Subcutaneous preadipocyte (primary cell): ENCODE measurements at places on chromosomes 16 and 17. TPM values are rescaled to one million over a fixed set of nuclear protein-coding genes. Genes with fewer than 3 reads are reported as not detected.

The KRT13 gene
- total RNA-seq = not detected in 2 replicates

The CALCOCO2 gene
- 61.8 and 64.3 TPM in 2 replicates for total RNA-seq

The CCP110 gene
- total RNA-seq = 9.2 and 13.5 TPM in 2 replicates

The IKZF3 gene
- not detected in 2 replicates for total RNA-seq

The C16orf90 gene
- not detected in 2 replicates for total RNA-seq

The CLEC10A gene
- not detected in 2 replicates for total RNA-seq

The TBC1D28 gene
- total RNA-seq = not detected in 2 replicates

The ABI3 gene
- under 0.01 and 0.59 TPM in 2 replicates for total RNA-seq

The SLC52A1 gene
- under 0.01 TPM in 1 of 2 replicates, not detected in the other for total RNA-seq

The DRC3 gene
- total RNA-seq = 0.37 and 0.39 TPM in 2 replicates

The KRTAP3-2 gene
- total RNA-seq = not detected in 2 replicates

The STX1B gene
- total RNA-seq = 0.98 and 1.1 TPM in 2 replicates

The IL21R gene
- 2.6 and 4.7 TPM in 2 replicates for total RNA-seq

The CLDN9 gene
- not detected in 2 replicates for total RNA-seq

The LCAT gene
- 5.1 and 11.1 TPM in 2 replicates for total RNA-seq

The GRAP gene
- total RNA-seq = 0.20 TPM in 1 of 2 replicates, not detected in the other

The KRT31 gene
- total RNA-seq = not detected in 2 replicates

The ABCA5 gene
- 5.1 and 10.8 TPM in 2 replicates for total RNA-seq

The DHX58 gene
- total RNA-seq = 4.5 and 7.0 TPM in 2 replicates

The TTC19 gene
- 29.0 and 41.2 TPM in 2 replicates for total RNA-seq
